Purkinje cell (primary cell): ENCODE measurements at places on chromosomes 3 and 15. TPM values are rescaled to one million over a fixed set of nuclear protein-coding genes. Genes with fewer than 3 reads are reported as not detected.

Gene FSD2
- polyA plus RNA-seq: 0.13 and 0.28 TPM in 2 replicates

Gene GOLGA6L9
- polyA plus RNA-seq: 1.4 and 2.7 TPM in 2 replicates

Gene FRMD4B
- polyA plus RNA-seq: 0.27 and 0.51 TPM in 2 replicates

Gene A4GNT
- not detected in 2 replicates for polyA plus RNA-seq

Gene CFAP91
- polyA plus RNA-seq: 10.5 and 17.1 TPM in 2 replicates

Gene C3orf49
- polyA plus RNA-seq: 1.2 TPM in 1 of 2 replicates, not detected in the other

Gene KCNAB1
- 455 and 479 TPM in 2 replicates for polyA plus RNA-seq

Gene GPR176
- 0.63 and 2.4 TPM in 2 replicates for polyA plus RNA-seq
